ENCODE measurements at places on chromosomes 16 and 17.

- DNase-seq: no peak
Observed at GRCh38 chr17:55120651-55121050, 144.1 kb upstream of the HLF start.

- DNase-seq: no peak
Observed at GRCh38 chr17:50072130-50072529, 16.2 kb downstream of the ITGA3 start.

DNA sequence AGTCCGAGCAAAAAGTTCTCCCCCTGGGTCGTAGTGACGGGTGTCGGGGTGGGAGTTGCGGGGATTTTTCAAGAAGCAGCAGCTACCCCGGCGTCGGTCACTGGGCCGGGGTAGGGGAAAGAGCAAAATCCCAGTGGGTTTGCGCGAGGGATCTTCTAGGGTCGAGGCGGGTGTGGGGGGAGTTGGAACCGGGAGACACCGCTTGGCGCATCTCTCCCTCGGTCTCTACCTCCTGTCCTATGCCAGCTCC is 2.3 kb upstream of the UBTF start:
- no peak for DNase-seq

GRCh38 chr16:51971184-51971583 is 575.8 kb downstream of the TOX3 start:
- DNase-seq: no peak

- peak; percentile 85 for DNase-seq
Observed at GRCh38 chr17:2828397-2829038, 32.3 kb downstream of the RAP1GAP2 start.

DNA sequence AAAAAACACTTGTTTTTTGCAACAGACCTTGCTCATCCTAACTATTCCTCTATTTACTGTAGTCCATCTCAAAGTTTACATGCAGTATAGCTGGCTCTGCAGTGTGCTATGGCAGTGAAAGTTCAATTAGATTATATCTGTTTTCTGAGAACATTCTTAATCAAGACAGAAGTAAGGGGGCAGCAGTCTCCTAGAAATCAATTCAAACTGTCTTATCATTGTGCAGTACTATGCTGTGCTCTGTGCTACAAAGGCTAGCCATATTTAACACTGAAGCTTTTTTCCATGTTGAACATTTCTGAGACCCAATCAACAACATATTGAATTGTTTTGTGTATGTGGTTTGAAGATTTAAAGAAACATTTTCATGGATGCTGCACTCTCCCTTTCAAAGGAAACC is 11.4 kb downstream of the NETO2 start:
- DNase-seq: no peak

DNA sequence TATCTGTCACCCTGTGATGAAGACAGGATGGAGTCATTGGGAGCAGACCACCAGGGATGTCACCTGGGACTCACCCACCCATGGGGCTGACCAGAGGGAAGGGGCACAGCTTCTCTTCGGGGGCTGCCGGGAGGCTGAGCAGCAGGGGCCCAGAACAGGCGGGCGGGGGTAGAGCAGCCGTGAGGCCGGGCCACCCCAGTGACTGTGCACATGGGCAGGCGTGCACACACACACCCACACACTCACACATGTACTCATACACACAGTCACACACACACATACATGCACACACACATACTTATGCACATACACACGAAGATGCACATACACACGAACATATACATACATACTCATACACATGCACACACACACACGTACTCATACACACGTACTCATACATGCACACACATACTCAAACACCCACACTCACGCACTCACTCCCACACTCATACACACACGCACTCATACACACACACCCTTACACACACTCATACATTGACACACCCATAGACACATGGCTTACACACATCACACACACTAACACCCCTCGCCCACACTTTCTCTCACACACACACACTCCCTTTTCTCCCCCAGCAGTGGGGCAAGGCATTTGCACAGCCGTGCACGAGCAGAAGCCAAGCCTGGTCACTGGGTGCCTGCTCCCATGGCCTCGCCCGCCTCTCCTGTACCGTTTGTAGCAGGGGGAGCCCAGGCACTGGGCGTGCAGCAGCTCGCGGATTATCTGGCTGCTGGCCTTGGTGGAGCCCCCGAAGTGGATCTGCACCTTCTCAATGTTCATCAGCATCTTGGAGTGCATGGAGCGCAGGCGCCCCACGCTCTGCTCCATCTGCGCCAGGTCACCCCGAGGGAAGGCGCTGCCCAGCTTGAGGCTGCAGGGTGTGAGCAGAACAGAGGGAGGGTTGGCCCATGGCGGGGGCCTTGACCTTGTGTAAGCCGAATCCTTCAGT is 12.4 kb downstream of the UBALD2 start:
- no peak for DNase-seq

DNA sequence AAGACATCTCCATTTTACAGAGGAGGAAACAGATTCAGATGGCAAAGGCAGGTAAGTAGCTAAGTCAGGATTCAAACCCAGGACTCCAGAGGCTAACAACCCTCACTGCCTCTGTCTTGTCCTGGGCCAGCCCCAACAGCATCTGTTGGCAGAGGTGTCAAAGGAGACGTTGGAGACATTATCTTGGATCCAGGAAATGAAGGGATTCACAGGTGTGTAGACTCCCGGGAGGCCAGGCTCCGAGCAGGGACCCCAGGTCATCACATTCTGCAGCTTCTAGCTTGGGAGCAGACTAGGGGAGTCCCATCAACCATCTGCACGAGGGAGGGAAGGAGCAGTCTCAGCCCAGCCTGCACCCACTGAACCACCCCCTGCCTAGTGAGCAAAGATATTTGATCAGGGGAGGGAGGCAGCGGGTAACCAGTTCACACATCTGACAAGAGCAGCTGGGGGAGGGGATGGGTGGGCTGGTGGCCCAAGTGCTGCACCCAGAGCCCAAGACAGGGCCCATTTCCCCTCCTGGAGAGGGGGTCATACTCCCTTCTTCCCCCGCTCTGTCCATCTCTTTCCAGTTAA is 1.0 kb upstream of the B9D1 start:
- DNase-seq: no peak

GRCh38 chr17:29617125-29617480 is 5.6 kb downstream of the CORO6 start:
- peak; percentile 89 for DNase-seq

DNA sequence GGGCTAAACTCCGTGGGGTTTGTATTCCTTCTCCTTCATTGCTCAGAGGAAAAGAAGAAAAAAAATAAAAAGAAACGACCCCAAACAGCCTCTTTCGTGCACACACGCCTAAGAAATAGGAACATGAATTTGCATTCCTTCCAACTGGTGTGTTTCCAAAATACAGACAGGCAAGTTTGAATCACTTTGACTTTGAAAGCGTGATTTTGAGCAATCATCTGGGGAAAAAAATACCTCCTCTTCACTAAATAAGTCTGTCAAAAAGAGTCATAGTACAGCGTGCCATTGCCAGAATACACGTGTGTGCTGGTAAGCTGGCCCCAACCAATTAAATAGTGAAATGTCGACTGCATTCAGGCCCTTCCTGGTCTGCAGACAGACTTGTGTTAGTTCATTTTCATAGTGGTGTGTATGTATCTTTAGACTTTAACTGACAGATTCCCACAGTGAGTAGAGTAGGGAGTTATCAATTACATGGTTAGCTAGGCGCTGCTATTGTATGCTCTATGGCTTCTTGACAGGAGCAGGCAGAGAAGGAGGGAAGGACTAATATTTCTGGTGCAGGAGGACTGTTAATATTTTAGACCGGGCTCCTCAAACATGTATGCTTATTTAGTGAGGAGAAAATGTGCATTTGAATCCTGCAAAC is 618.3 kb downstream of the MAF start:
- no peak for DNase-seq

DNA sequence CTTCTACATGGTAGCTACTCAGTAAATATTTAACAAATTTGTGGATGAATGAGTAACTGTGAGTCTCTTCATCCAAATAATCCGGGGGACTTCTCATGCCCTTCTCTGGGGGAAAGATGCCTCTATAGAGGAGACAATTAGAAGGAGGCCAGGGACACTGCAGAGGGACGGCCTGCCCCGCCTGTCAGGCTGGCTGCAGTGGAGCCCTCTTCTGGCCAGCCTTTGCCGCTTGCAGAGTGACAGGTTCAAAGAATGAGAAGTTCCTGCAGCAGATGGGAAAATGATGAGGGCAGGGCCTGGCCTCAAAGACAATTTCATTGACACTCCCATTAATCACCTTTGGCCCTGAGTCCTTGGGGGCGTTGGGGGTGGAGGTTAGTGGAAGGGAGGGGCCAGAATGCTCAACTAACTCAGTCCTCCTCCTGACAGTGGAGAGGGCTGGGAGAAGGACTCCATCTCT is 339.0 kb downstream of the MAF start:
- DNase-seq: peak; percentile 50

- no peak for DNase-seq
Observed at GRCh38 chr16:1512774-1513173, 19.6 kb downstream of the TELO2 start.

DNA sequence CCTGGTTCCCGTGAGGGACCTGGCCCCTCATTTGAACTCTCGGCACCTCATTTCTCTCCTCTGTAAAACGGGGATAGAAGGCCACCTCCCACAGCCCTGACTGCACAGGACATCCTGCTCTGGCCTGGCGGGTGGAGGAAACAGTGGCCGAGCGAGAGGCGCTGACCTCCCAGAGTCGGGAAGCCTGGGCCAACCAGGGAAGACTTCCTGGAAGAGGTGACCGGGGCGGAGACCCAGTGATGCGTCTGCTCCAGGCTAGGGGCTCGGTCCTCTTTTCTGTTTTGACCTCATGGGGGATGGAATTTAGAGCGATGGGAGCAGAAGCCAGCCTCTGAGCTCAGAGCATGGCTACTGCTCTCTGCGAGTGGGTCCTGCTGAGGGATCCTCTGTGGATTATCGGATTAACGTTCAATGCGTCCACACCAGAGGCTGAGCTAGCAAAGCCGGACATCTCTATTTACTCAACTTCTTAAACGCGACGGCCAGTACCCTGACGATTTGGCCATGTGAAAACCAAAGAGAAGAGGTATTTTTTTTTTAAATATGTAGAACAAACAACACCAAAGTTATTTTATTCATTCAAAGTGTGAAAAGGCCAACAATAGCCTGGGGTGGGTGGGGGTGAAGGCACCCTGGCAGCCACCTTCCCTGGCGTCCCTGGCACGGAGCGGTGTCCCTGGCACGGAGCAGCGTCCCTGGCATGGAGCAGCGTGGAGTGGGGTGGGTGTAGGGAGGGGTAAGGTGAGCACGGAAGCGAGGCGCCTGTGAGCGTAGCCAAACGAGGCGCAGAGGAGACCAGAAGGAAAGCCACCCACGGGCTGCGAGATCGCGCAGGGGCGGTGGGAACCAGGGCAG is 9.2 kb upstream of the MSLN start:
- no peak for DNase-seq

GRCh38 chr16:19281246-19281645 is 4.3 kb upstream of the CLEC19A start:
- DNase-seq: no peak

DNA sequence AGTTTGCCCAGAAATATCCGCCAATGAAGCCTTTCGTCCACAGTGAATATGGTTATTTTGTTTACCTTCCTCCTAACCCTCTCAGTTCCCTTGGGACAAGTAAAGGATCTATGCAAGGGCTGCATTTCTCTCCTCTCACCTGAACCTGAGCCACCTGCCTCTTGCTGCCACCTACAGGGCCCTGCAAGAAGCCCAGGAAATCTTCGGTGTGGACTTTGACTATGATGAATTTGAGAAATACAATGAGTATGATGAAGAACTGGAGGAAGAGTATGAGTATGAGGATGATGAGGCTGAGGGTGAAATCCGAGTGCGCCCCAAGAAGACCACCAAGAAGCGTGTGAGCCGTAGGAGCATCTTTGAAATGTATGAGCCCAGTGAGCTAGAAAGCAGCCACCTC is 14.0 kb downstream of the SUPT6H start:
- no peak for DNase-seq
